ENCODE measurements at places on chromosomes 6 and 20.

- DNase-seq, result no peak
Measured at GRCh38 chr6:30102414-30102969, 10.4 kb downstream of the TRIM31 start.

DNA sequence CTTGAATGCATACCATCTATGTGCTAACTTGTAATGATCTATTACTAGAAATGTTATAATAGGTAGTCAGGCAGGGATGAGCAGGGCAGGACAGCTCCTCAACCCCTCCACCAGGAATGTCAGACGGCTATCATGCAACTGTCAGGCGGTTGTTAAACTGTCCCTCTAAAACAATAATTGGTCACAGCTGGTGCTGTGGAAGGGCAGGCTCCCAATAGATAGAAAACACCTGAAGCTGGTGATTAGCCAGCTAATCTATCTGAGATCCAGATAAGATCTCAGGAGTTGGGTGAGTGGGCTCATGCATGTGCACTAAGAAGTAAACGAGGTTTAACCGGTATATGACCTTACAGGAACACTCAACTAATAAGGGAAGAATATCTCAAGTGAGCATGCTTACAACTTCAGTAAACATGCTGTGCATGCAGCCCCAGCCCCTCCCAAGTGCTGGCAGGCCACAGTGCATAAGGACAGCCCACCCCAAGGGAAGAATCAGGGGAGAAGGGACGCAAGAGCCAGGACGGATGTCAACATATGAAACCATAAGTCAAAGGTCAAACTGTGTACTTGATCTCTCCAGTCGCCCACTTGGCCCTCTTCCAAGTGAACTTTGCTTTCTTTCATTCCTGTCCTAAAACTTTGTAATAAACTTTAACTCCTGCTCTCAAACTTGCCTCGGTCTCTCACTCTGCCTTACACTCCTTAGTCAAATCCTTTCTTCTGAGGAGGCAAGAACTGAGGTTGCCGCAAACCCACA, 566.2 kb upstream of the NRSN1 start:
- DNase-seq, result no peak

DNA sequence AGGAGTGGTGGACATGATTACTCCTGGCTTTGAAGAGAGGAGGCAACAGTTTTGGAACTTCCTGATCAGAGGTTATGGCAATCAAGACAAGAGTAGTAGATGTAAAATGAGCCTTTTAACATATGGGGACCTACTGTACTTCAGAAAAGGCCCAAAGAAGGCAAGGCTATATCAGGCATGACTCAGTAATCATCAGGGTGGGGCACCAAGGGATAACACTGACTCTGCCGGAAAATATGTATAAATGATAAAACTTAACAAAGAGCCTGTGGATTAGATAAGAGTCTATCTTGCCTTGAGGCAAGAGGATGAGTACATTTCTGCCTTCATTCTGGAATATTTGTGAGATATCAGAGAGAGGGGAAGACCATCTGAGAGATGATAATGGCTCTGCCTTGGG, 1389.9 kb upstream of the MAP3K7 start:
- DNase-seq, result no peak

GRCh38 chr6:84752118-84752850, 12.1 kb downstream of the TBX18 start:
- no peak for DNase-seq

- DNase-seq, result no peak
Measured at GRCh38 chr20:22768266-22769178, 184.2 kb upstream of the FOXA2 start.

GRCh38 chr6:114342826-114343781, at the start of gene HS3ST5:
TSS of gene HS3ST5 (minus strand) at chr6:114343023. CDS start at chr6:114062845, 280,178 bp downstream.
- DNase-seq, result no peak

DNA sequence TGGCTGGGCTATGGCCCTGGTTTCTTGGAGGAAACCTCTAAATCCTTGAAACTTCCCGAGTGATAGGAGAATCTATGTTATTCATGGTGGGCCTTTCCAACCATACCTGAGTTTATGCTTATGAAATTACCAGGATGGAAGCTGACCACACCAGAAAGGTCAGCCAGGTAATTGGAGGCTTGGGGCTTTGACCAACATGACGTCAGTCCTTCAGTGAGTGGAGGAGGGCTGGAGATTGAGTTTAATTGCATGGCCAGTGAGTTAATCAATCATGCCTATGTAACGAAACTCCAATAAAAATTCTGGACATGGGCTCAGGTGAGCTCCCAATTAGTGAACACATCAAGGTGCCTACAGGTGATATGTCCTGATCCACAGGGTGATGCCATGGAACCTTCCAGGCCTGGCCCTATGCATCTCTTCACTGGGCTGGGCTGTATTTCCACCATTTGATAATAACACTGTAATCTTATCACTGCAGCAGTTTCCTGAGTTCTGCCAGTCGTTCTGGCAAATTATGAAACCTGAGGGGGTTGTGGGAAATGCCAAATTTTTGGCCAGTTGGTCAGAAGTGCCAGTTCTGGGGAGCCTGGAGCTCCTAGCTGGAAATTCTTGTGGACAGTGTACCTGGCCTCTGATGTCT, 106.5 kb downstream of the CDH26 start:
- no peak for DNase-seq

DNA sequence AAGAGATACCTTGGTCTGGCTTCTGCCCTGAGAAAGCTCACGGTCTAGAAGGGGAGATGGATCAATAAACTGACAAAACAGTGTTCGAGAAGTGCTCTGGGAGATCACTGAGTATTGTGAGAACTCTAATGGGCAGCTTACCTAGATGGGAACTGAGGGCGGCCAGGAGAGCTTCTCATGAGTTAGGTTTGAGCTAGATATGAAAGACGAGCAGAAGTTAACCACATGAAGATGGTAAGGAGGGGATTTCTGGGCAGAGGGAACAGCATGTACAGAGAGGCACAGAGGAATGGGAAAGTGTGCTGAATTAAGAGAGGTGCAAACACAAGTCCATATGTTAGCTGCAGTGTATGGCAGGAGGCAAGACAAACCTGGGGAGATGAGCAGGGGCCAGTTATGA, 11.9 kb downstream of the ZFAND3 start:
- DNase-seq, result no peak

GRCh38 chr20:38890497-38890818, 35.8 kb upstream of the FAM83D start:
- DNase-seq, result no peak

DNA sequence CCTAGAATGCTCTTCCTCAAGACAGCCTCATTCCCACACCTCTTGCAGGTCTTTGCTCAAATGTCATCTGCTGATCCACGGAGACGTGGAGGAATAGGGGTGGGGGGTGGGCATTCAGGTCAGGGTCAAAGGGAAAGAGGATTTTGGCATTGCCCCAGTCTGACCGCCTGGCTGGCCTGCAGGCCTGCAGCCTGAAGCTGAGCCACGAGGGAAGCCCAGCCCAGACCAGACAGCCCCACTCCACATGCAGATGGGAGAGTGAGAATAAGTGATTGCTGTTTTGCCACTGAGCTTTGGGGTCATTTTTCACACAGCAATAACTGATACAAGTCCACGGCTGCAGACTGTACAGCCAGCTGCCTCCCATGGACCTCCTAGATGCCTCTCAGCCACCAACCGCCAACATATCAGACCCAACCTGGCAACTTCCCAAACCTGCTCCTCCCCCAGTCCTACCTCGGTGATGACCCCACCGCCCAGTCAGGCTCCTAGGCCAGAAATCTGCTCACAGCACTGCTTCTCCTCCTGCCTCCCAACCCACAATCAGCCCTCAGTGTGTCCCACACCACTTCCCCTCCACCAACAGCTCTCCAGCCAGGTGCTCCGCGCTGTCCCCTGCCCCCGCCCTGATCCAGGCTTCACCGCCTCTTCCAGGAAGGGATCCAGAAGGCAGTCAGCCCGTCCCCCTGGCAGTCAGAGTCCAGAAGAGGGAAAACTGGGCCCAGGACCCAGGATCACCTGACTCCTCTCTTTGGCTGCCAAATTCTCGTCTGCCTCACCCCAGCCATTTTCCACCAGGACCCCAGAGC, 14.0 kb downstream of the KIAA1755 start:
- no peak for DNase-seq

GRCh38 chr20:1469925-1470571, 3.4 kb upstream of the NSFL1C start:
- DNase-seq, result peak; percentile 97

GRCh38 chr20:42949950-42950349, 239.8 kb downstream of the PTPRT start:
- no peak for DNase-seq

DNA sequence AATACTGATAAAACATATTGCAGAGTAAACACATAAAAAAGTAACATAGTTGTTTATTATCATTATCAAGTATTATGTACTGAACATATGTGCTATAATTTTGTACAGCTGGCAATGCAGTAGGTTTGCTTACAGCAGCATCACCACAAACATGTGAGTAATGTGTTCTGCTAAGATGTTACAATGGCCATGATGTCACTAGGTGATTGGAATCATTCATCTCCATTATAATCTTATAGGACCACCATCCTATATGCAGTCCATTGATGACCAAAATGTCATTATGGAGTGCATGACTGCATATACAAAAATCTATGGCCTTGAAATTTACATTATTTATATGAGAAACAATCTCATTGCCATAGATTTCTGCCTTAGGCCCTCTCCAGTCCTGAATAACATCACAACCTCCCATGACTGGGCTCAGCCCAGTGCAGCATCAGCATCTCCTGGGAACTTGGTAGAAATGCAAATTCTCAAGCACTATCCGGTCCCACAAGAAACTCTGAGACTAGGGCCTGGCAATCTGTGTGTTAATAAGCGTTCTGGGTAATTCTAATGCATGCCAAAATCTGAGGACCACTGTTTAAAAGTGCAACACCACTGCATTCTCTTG, 352.0 kb upstream of the MARCKS start:
- no peak for DNase-seq

- DNase-seq, result no peak
Measured at GRCh38 chr6:25065666-25066065, 129.9 kb upstream of the RIPOR2 start.

DNA sequence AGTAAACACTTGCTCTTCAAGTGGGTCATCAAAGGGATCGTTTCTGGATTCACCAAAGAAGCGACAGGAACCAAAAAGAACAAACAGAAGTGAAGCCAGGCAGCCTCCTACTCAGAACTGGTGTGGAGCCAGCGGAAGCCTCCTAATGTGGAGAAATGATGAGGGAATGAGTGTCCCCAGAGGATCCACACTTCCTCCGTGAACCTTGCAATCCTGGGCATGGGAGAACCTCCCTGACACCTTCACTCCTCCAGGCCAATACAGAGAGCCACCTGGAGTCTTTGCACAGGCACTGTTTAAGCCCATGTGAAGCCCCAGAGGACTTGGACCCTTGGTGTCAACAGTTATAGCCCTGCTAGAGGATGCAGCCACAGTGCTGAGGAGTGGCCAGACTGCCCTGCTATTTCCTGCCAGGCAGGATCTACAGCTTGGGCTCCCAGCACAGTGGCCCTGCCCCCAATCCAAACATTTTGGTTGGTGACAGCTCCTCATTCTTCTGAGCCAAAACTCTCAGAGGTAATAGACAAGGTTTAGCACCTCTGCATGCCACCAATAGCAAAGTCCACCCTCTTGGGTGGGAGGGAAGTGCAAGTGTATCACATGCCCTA, 23.2 kb upstream of the SERINC1 start:
- DNase-seq, result no peak

DNA sequence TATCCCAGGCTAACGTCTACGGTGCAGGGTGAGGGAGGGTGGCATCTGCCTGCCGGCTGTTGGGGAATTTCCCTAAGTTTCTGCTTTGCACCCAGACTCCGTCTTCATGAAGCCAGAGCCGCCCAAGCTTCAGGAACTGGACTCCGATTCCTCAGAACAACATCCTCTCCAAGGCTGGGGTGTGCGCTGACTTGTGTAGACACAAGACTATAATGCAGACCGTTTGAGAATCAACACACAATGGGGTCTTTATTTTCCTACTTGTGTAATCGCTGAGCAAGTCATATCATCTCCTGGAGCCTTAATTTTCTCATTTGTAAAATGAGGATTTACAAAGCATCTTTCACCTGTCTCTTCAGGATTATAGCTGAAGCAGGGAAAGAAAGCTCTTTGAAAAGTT, 160.5 kb upstream of the AGPAT4 start:
- DNase-seq, result no peak

- no peak for DNase-seq
Measured at GRCh38 chr20:35444226-35444625, 6.2 kb upstream of the GDF5 start.

GRCh38 chr6:168871642-168872315, 381.9 kb downstream of the THBS2 start:
- DNase-seq, result no peak

- no peak for DNase-seq
Measured at GRCh38 chr6:47621838-47622449, 76.4 kb upstream of the ADGRF4 start.

DNA sequence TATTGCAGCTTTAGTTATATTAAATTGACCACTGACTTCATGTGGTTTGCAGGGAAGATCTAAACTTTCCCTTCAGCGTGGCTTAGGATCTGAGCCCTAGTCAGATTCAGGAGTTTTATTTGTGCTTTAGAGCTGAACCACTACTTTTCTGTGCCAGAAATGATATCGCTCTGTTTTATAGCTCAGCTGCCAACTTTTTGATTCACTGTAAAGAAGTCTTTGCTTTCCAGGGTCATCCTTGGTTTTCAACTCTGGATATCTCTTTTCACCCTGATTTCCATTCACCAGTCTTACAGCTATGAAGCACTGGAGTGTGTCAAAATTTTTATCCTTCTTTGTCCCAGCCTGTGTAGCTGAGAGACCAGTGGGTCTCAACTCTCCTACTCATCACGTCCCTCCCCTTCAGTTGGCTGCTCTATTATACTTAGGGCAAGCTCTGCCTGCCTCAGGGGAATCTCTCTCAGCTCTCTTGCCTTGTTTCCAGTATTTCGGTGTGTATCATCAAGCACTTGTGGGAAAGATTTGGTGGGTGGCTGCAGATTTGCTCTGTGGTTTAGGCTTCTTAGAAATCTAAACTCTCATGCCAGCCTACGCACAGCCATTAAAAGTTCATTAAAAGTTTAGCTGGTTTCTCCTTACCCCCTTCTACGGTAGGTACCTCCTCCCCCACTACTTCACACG, 425.5 kb downstream of the TENT5A start:
- no peak for DNase-seq

- DNase-seq, result no peak
Measured at GRCh38 chr20:32456869-32457478, 98.8 kb downstream of the ASXL1 start.

DNA sequence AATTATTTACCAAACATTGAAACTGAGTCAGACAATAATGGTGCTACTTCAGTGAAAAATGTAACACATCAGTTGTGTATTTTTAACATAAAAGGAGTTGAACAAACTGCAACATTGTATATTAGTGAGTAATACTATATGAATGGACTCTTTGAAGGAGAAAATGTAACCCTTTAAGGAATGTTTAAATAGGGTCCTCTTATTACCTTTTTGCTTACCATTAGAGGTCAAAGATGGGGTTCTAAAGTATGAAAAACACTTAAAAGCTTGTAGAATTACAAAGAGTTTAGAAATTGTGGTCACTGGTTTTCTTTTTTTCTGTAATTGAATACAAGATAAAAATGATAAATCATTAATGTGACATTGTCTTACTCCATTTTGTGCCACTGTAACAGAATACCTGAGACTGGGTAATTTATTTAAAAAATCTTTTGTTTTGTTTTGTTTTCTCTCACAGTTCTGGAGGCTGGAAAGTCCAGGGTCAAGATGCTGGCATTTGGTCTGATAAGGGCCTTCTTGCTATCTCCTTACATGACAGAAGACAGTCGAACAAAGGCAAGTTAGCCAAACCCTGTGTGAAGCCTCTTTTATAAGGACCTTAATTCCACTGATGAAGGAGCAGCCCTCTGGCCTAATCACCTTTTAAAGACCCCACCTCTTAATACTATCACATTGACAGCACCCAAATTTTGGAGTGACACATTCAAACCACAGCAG, 43.2 kb downstream of the SESN1 start:
- DNase-seq, result no peak

- no peak for DNase-seq
Measured at GRCh38 chr6:151609146-151609902, 115.5 kb downstream of the CCDC170 start.

All from HS-27A (cell line).